CD8-positive, alpha-beta T cell (primary cell): ENCODE measurements at places on chromosomes 5 and 9.

DNA sequence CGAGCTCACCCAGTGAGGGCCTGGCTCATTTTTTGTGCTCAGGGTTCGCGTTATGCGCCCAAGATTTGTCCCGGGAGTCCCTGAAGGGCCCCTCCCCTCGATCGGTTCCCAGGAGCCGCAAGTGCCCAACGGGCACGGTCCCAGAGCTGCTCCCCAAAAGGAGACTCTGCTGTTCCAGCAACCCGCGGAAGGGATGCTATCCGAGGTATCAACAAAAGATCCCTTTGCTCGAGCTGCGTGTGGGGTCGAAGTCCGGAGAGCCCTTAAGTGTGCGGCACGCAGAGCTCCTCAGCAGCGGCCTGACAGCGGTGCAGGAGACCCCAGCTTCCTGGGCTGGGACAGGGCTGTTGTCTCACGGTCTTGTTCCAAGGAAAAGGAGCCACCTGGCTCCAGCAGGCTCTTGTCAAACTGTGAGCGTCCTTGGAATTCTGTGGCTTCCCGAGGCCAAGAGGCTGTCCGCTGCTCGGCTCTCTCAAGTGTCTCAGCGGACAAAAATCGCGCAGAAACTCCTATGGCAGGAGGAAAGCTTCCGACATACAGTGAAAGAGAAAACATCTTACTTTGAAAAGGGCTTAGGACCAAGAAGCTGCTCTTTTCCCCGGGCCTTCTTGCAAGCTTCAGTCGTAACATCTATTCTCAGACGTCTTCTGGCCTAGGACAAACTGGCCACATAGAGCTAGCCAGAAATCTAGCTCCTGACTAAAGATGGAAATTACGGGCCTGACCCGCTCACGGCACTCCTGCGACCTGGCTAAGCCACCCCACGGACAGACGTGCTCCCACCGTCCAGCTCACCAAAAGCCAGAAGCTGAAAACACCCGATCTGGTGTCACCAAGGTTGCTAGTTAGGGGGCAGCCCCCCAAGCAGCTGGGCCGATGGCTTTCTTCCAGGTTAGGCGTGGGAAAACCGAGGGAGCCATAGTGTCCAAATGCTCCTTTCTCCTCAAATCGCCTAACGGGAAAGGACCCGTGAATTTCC, 2.6 kb upstream of the FOXB2 start:
- no peak for DNase-seq

- DNase-seq = peak; percentile 5
Measured at GRCh38 chr9:96418920-96419690, 935 bp upstream of the ZNF367 start.

DNA sequence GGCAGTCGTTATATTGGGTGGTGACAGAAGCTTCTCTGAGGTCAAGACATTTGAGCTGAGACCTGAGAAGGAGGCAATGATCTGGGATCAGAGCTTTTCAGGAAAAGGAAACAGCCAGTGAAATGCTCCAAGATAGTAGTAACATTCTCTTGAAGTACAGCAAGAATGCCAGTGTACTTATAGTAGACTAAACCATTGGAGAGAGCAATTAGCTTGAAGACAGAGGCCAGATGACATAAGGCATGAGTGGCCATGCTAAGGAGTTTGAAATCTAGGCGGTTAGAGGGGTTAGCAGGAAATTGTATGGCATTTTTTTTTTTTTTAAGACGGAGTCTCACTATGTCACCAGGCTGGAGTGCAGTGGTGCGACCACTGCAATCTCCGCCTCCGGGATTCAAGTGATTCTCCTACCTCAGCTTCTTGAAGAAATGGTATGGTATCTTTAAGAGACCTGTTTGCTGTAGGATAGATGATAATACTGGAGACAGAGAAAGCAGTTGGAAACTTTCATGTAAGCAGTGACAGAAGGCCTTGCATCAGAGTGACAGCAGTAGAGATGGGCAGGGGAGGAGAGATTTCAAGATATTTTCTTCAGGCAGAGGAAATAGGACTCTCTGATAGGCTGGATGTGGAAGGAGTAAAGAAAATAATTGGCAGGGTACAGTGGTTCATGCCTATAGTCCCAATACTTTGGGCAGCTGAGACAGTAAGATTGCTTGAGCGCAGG, 482.2 kb upstream of the PAPPA start:
- no peak for DNase-seq

DNA sequence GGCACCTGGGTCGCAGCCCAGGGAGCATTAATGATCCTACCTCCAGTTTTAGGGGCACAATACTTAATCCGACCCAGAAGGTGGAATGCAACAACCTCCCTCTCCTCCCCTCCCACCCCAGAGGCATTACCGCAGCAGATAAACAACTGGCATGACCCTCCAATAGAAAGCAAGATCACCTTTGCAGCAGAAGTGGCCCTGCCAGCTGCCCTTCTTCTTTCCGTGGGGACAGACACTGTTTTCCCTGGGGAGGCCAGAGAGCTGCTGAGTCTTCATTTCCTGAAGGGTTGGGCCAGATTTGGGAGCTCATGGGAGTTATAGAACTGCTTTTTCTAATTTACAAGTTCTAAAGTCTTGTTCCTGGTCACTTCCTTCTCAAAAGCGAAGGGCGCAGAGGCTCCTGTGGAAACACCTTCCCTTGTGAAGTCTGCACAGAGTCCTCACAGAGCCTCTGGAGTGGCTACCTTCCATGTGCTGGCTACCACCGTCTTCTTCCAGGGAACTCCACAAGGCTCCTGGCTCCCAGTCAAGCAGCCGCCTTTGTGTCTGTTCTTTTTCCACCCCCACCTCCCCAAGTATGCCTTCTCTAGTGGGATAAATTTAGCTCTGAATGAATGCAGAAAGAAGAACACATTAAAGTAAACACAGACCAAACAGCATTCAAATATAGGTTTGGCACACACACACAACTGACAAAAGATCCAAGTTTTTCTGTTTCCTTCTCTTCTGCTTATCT, 8.0 kb upstream of the PALM2AKAP2 start:
- no peak for DNase-seq

- DNase-seq = no peak
Measured at GRCh38 chr5:124627815-124628595, 118.4 kb downstream of the ZNF608 start.

DNA sequence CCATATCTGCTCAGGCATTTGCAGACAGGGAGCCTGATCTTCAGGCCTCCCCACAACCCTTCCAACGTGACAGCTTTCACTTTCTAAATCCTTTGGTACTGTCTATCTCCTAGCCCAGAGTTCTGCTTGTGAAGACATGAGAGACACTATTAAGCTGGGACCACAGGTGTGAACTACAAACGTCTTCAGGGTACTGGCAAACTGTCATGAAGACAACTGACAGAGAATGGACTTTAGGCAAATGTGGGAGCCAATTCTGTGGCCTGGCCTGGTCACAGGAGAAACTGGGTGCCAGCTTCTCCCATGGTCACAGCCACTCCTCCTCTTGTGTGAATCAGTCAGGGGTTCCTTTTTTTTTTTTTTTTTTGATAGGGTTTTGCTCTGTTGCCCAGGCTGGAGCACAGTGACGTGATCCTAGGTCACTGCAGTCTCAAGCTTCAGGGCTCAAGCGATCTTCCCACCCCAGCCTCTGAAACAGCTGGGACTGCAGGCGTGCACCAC, 10.4 kb downstream of the TRIM14 start:
- peak; percentile 30 for DNase-seq
